Sciatic nerve (tissue), 2 donors: ENCODE measurements at places on chromosomes 3 and 15. TPM values are rescaled to one million over a fixed set of nuclear protein-coding genes. Genes with fewer than 3 reads are reported as not detected.

GRCh38 chr3:161443921-161444693 lies 52.5 kb upstream of the OTOL1 start:
- DNase-seq = no peak

DNA sequence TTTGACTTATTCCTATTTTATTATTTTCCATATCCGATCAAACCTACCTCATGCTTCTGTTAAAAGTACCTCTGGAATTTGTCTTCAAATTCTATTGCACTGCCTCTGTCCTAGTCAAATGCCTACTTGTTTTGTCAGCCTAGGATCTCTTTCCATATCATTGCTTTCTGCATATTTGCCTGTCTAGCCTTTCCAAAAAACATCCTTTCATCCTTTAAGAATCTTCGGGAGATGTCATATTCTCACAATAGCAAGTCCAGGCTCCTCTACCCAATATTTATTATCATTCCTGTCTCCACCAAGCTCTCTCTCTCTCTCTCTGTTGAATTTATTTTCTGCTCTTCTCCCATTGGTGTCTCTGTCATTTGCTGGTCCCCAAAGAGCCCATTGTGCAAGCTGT lies 80.1 kb downstream of the LRRC28 start:
- no peak for DNase-seq

- no peak for DNase-seq
Observed at GRCh38 chr3:42743204-42743995, 29.7 kb downstream of the CCDC13 start.

Gene INSYN1
- total RNA-seq = 7.8 TPM

DNA sequence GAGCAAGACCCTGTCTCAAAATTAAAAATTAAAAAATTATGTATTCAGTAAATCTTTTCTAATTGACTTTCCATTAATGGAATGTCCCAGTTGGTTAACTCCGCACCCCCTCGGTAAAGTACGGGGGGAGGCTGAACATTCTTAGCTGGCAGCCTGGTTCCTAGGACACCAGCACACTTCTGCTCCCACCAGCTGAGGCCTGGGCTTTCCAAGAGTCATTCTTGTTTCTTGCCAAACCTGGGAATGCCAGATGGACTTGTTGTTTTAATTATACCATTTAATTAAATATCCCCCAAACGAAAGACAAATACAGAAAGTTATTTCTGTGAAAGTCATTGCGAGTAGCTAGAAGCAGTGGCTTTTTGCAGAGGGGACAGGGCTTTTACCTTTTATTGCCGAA lies 179.4 kb downstream of the VGLL4 start:
- no peak for DNase-seq

DNA sequence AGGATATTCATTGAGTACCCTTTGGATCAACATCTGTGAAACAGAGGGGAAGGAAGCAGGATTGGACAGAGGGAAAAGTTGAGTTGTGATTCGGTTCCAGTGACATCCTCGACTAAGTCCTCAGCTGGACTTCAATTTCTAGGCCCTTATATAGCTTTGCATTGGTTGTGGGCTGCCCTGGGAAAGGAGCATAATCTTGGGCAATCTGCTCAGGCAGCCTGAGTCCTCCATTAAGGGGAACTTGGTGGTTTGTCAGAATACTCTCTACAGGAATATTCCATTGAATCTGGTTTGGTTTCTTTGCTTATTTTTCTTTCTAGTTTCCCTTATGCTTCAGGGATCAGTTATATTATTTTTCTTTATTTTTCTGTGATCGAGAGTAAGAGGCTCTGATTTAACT lies 94.1 kb downstream of the TCF12 start:
- DNase-seq = no peak

- DNase-seq = no peak
Observed at GRCh38 chr15:52115598-52116427, 3.2 kb upstream of the BCL2L10 start.

DNA sequence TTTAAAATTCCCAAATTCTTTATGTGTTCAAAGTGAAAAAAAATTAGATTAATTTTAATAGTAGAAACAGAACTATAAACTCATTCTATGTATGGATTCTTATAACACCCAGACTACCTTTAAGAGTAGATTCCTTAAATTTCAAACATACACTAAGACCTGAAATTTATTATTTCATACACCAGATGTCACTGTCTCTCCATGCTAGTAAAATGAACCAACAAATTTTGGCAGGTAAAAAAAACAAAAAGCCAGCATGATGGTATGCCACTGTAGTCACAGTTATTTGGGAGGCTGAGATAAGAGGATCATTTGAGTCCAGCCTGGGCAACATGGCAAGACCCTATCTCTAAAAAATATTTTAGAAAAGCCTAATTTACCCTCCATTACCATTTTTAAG lies 461.3 kb upstream of the NAALADL2 start:
- no peak for DNase-seq

GRCh38 chr3:123552768-123553167 lies 32.1 kb downstream of the HACD2 start:
- DNase-seq = no peak

GRCh38 chr15:77168616-77169015 lies 97.7 kb upstream of the TSPAN3 start:
- no peak for DNase-seq

DNA sequence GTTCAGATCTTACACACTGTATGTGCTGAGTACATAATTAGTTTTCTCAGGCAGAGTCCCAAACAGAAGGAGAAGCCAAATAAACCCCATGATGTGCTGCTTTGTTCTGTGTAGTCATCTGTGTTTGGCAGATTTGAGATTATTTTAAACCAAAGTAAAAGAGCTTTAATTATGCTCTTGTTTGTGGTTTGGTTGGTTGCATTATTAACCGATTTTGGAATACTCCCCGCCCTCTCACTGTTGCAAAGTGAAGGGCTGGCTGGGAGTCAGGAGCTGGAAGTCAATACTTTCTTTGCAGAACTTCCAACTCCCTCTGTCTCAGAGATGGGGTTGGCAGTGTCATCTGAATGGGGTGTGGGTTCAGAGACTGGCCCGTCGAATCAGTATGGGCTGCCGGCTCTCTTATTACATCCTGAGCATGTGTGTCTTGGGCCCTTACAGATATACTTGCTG lies 34.4 kb downstream of the SLCO3A1 start:
- no peak for DNase-seq

Gene MYL3
- total RNA-seq = 3.3 TPM

Gene DNAJA4
- 18.0 TPM for total RNA-seq
